ENCODE measurements at places on chromosomes 1 and 21.

DNA sequence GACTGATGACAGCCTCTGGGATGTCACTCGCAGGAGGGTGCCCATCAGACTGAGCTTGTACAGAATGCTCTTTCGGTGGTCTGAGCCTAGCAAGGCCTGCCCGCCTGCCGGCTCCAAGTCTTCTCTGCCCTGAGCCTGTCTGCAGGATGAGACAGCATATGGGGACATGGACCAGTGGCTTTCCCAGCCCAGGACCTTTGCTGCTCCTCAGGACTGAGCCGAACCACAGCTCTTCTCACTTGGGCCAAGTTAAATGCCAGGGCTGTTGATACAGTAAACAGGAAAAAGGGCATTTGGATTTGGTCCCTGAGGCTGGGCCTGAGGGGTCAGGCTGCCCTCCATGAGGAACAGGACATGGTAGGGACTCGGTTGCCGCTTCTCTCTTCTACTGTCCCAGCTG is 64.3 kb upstream of the EPS8L3 start:
- no peak for DNase-seq

- DNase-seq: peak; percentile 54
Measured at GRCh38 chr1:96559707-96560596, 161.6 kb upstream of the PTBP2 start.

GRCh38 chr21:45067462-45068285 is 6.7 kb upstream of the ADARB1 start:
- no peak for DNase-seq

- DNase-seq: no peak
Measured at GRCh38 chr1:14741082-14741481, 142.6 kb downstream of the KAZN start.

GRCh38 chr1:179298952-179299351 is 5.4 kb downstream of the SOAT1 start:
- DNase-seq: no peak

DNA sequence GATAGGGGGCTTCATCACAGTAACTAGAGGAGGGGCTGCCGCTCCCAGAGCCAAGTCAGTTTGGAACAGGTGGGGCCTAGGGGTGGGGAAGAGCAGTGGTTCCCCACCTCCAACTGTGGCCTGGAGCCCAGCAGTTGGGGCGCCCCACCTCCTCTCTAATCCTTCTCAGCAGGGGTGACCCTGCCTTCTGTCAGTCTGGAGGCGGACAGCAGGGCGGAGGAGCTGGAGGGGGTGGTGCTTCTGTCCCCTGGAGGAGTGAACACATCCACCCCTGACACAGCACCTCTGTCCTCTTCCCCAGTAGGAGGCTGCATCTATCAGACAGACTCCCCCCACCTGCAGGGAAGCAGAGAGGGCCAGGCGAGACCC is 73.8 kb downstream of the MRPL37 start:
- no peak for DNase-seq

DNA sequence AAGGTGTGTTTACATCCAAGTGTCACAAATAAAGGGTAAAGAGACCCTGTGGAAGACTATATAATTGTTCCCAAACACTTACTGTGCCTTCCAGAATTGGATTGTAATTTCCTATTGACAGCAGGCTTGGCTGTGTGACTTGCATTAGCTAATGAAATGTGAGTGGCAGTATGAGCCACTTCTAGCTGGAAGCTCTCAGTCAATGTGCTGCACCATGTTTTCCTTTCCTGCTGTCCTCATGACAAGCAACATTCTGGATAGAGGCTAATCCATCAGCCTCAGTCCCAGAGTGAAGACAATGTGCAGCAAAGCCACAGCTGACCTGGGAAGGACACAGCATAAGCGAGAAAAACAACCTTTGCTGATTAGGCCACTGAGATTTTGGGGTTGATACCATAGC is 5.9 kb upstream of the FOXJ3 start:
- DNase-seq: no peak

GRCh38 chr1:8796812-8797211 is 20.6 kb downstream of the RERE start:
- DNase-seq: no peak

GRCh38 chr1:45879885-45880598 is 76.6 kb downstream of the MAST2 start:
- DNase-seq: no peak

DNA sequence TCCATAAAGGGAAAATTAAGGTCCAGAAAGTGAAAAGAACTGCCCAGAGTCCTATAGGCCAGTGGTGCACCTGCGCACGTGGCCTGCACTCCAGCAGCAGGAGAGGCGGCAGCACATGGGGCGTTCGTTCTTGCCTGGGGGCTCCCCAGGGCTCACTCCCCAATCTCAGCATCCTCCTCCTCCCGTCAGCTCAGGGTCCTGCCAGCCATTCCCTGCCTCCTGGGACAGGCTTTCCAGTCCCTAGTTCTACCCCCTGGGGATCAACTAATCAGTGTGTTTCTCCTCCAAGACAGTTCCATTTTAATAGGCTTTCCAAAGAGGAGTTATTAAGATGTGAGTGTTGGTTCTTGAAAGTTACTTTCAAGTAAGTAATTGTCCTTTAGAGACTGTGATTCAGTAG is 1.2 kb upstream of the A3GALT2 start:
- no peak for DNase-seq

- no peak for DNase-seq
Measured at GRCh38 chr1:211938561-211938997, 96.8 kb downstream of the INTS7 start.

DNA sequence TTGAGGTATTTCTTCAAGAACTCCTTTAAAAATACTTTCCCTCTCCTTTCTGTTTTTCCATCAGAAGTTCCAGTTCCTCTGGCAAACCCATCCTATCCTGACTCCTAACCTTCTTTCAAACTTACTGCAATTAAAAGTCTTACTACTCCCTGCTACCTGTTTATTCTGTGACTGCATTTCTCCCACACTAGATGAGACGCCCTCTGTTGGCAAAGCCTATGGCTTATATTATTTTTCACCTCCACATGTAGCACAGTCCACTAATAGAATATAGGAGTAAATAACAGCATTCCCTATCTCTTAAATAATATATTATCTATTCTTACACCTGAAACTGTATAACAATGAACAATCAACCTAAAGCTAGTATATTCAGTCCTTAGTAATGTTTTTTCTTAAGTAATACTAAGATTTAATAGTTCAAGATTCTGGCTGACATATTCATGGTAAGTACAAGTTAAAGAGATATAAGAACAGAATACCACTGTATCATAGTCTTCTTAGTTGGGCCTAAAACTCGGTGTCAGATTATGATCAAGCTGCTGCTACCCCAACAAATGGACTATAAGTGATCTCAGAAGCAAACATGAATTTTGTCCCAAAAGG is 54.8 kb downstream of the RAB3GAP2 start:
- no peak for DNase-seq

DNA sequence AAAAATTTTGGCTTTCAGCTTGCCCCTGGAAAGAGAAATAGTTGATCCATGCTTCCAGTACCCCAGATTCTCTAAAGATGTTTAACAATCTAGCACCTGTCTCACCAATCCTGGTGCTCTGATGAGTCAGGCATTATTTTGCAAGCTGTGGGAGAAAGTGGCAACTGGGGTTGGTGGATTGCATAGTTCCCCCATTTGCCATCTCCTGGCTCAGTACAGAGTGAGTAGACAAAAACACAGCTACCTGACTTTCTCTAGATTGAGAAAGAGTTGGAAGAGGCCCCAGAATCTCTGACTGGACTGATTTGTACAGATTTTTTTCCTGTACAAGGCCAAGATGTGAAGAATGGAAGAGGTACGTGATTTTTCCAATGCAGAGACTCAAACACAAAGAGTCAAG is 75.1 kb upstream of the NEGR1 start:
- peak; percentile 2 for DNase-seq

- no peak for DNase-seq
Measured at GRCh38 chr1:94836891-94837290, 16.7 kb downstream of the SLC44A3 start.

DNA sequence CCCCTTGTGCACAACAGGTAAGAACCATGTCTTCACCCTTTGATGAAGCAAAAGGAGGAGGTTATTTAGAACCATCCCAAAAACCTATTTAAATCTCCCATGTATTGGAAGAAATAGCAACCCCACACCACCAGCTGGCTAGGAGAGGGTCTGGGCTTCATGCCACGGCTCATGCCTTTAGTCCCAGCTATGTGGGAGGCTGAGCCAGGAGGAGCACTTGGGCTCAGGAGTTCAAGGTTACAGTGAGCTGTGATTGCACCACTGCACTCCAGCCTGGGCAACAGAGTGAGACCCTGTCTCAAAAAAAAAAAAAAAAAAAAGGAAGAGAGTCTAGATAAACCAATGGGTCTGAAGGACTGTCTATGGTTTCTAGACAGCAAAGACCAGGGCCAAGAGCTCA is 197.9 kb upstream of the COA6 start:
- no peak for DNase-seq

DNA sequence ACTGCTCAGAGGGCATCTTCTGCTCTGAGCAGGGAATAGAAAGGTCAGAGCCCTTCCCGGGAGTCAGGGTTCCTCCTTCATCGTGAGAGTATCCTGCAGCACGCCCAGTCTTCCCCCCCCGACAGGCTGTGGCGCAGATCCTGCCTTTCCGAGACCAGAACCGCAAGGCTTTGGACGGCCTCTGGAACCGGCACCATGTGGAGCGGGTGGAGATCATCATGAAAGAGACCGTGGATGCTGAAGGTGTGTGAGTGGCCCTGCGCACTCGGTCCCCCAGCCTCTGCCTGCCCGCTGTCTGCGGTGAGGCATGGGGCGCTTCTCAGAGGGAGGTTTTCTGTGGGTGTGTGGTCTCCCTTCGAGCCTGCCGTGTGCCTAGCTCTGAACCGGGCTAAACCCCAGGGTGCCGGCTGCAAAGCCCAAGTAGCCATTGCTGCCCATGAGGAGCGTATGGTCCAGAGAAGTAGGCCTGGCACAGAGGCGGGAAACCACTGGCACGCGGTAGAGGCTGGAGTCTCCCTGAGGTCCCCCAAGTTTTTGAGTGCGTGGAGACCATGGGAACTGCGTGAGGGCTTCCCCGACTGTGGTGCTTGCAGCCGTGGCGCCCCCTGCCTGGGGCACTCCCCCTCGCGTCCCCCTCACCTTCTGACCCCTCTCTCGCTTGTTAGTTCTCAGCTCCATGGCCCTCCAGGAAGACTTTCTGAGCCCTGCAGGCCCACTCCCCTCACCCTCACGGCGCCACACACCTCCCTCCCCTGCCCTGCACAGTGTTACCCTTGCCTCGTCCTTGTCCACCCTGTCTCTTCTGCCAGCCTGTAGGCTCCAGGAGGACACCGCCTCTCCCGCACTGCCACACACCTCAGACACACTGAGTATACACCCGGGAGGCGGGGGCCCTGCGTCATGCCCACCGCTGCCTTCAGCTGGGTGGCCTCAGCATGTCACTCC is 12.5 kb downstream of the H6PD start:
- no peak for DNase-seq

GRCh38 chr1:226427131-226427530 is 19.2 kb upstream of the PARP1 start:
- no peak for DNase-seq

DNA sequence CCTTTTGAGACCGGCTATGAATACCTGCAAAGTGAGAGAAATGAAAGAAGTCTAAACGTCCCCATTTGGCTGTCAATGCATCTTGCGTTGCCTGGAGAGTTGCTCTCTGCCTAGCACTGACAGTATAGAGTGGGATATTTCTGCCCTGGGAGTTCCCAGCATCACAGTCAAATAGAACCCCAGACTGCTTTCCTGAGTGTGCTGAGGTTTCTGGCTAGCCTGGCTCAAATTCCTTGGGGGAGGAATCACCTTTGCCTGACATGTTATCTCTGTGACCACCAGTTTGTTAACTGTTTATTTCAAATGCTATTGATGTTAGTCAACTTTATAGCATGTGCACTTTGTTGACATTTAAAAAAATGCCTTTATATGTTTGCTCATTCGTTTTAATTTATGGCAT is 212.0 kb upstream of the FAM78B start:
- DNase-seq: no peak

DNA sequence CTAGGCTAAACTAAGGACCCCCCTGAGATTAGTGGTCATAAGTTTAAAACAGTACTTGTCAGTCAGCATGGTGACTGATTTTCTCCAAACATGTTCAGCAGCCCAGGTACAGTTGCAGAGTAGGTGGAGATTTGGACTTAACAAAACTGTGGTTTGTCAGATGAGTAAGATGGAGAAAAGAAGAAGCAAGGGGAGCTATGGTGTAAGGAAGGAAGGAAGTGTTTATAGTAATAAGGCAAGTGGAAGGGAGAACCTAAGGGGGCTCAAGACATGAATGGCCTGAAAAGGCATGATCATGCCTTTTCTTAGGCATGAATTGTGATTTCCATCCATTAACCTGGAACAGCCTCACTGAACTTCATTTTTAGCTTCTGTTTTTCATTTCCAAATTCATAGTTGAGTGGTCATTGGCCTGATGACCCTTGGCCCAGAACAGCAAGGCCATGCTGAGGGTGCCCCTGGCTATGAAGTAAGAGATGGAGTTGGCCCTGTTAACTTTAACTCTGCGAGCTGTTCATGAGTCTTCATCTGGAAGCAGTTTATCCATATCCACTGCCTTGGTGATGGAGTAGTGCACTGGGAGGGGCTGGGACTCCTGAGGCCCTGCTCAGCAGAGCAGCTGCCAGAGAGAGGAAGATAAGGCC is 60.7 kb downstream of the LRRC8D start:
- DNase-seq: no peak

DNA sequence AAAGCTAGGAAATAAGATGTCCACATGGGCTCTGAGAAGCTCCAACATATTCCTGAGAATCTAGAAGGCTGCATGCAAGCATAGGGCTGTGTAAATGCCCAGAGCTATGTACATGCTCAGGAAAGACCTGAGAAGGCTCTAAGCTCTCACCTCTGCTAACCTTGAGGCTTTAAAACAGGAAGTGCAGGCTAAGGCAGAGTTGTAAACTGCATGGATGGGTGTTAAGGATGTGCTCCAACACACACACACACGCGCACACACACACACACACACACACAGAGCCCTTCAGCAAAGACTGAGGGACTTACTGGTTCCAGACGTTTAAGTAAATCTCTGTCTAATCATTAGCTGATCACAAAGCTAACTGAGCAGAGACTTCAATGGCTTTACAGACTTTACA is 162.9 kb downstream of the TRABD2B start:
- DNase-seq: no peak

- no peak for DNase-seq
Measured at GRCh38 chr1:38613996-38614395, 245.6 kb downstream of the RRAGC start.

DNA sequence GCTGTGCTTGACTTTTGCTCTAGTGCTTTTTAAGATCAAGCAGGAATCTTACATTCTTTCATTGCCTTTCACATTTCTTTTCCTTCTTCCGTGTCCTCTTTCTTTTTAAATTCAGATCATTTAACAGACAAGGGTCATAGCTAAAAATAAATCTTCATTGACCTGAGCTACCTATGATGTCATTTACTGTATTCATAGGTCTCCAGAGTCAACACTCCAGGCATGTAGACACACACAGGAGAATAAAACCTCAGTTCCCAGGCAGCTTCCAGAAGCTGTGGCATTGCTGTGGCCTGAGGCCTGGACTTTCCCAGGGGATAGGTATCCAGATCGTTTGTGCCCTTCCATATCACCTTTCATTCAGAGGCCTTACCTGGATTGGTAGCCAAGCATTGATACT is 38.5 kb upstream of the ENAH start:
- no peak for DNase-seq

Measured in AG08396 (cell line).